ENCODE measurements at places on chromosomes 6 and 20.

DNA sequence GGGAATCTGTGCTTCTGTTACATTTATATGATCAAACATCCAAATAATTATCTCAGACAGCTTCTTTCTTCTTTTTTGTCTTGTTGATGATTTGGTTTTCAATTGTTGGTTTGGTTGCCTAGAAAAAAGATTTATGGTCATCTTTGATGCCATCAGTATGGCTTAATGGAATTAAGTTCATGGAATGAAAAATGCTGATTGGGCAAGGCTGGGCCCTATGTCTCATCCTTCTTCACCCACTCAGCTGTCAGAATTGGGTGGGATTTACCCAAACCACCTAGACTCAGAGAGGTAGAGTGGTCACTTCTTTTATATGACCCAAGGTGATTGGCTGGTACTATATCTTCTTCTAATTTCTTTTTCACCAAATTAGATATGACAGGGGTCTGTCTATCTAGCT is 258.3 kb downstream of the DOK5 start:
- no peak for DNase-seq

DNA sequence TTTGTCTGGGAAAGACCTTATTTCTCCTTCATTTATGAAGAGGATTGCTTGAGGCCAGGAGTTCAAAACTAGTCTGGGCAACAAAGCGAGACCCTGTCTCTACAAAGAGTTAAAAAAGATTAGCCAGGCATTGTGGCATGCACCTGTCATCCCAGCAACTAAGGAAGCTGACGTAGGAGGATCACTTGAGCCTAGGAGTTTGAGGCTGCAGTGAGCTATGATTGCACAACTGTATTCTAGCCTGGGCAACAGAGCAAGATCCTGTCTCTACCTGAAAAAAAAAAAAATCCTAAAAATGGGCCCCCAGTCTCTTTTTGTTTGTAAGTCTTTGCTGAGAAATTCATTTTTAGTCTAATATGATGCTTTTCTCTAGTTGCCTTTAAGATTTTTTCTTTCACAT is 29.2 kb upstream of the EIF2S2 start:
- no peak for DNase-seq

- DNase-seq = no peak
Measured at GRCh38 chr6:112114577-112115223, 27.3 kb downstream of the FAM229B start.

GRCh38 chr20:56778765-56779195 is 149.7 kb downstream of the TFAP2C start:
- no peak for DNase-seq

- no peak for DNase-seq
Measured at GRCh38 chr6:150465610-150466009, 96.8 kb downstream of the IYD start.

- DNase-seq = no peak
Measured at GRCh38 chr6:106134087-106134770, 48.1 kb downstream of the PRDM1 start.

DNA sequence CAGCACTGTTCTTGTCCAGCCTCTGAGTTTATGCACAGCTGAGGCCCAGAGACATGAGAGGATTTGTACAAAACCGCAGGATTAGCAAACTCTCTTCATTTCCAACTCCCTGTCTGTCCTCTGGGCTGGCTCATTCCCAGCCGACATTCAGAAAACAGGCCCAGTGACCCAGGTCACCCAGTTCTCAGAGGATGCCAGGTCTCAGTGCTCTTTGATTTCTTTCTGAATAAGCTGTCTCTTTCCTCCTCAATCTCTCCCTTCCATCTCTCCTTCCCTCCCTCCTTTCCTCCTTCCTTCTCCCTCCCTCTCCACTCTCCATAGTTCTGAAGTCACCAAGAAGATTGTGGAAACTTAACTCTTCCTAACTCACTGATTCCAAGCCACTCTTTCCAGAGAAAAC is 372.7 kb upstream of the SULF2 start:
- no peak for DNase-seq

- no peak for DNase-seq
Measured at GRCh38 chr20:61538183-61538942, 286.3 kb downstream of the CDH4 start.

- no peak for DNase-seq
Measured at GRCh38 chr6:72922401-72922800, 300.5 kb downstream of the KCNQ5 start.

DNA sequence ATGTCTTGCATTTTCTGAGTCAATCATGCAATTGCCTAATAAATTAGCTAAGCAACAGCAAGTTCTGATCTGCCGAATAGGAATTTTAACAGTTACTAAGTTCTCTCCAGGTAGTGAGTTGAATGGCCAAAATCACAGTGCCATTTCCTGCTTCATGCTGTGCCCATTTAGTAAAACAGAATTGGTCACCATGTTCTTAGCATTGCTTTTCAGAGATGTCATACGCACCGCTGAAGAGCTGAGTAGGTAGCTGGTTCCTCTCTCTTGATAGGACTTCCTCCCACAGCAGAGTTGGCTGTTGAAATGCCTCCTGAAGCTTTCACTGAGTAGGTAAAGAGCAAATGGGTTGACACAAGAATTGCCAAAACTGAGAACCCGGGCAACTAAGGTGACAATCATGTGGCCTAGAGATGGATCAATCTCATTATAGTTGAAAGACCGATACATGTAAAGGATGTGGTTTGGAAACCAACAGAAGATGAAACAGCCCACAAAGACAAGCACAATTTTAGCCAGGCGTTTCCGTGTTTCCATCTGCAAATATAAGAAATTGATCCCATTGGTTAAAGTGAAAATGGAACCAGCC is 57.1 kb upstream of the GJE1 start:
- DNase-seq = no peak

- DNase-seq = no peak
Measured at GRCh38 chr6:136809091-136809860, 13.1 kb upstream of the PEX7 start.

DNA sequence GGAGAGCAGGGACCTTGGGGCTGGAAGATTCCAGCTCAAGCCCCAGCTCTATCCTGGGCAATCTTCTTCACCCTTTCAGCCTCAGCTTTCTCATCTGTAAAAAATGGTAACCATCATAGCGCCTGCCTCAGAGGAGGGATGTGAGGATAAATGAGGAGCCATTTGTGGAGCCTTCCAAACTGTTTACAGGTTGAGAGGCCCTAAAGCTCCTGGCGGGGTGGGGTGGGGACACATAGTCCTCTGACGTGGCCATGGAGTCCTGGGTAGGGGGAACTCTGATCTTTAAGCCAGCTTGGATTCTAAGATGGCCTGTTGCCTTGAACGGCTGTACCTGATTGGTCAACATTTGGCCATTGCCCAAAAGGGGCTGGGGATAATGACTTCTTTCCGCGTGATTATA is 111.1 kb downstream of the TOX2 start:
- no peak for DNase-seq

All from activated naive CD4-positive, alpha-beta T cell (primary cell).